ENCODE measurements at places on chromosomes 13 and 19.
A peak's percentile ranks its signal among the peaks of the same experiment; 100 is the strongest.

DNA sequence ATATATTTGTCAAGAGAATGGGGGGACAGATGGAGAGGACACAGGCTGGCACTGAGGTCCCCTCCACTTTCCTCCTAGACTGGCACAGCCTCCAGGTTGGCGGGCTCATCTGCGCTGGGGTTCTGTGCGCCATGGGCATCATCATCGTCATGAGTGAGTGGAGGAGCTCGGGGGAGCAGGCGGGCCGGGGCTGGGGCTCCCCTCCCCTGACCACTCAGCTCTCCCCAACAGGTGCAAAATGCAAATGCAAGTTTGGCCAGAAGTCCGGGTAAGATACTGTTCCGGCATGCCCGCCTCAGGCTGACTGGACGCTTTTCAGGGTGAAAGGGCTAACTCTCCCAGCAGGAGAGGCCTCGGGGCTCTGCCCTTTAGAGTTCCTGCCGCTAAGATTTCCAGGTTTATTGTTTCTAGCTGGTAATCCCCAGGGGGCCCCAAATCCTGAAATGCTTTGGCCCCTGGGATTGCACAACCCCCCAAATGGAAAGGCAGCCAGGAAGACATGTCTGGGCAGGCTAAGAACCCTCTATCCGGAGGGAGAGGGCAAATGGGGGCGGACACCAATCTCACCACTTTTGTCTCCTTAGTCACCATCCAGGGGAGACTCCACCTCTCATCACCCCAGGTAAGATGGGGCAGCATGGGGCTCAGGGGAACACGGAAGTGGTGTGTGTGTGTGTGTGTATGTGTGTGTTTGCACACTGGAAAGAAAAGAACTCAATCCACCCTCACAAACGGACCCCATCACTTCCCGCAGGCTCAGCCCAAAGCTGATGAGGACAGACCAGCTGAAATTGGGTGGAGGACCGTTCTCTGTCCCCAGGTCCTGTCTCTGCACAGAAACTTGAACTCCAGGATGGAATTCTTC, 7.3 kb downstream of the FXYD3 start:
- no peak for DNase-seq

DNA sequence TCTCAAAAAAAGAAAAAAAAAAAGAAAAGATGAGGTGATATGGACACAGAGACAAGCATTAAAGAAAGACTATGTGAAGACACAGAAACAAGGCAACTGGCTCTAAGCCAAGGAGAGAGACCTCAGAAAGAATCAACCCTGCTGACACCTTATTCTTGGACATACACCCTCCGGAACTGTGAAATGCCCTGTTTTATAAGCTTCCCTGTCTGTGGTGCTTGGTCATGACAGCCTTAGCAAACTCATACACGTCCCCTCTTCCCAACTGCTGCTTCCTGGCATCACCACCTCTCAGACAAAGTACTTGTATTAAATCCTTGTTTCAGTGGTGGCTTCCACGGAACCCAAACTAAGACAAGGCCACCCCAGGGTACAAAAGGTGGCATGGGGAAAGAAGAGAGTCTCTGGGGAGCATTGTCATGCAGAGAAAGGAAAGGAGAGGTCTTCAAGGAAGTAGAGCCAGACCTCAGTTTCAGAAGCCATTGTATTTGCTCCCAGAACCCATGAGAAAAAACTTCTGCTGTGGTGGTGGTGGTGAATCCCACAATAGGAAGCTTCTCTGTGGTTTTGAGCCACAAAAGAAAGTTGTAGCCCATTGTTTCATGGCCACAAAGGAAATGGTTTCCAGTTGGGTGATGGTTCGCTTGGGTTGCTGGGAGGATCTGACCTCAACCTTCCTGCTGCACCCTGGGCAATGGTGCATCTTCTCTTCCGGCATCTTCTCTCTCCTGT, 16.3 kb upstream of the TSPAN16 start:
- DNase-seq: no peak

DNA sequence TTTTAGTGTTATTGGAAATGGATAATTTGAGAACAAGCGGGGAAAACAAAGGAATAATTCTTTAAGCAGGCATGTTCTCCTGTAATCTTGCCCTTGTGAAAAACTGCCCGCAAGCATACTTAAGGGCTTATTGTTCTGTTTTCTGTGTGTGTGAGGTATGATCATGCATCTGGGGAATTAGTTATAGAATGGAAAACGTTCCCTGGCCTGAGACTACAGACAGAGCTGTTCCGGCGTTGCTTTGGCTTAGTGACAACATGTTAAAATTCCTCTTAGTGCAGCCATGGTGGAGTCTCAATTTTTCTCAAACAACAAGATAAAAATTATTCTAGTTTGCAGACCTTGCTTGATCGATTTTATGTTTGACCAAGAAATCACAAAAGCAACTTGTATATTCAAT, 560.2 kb upstream of the SPRY2 start:
- no peak for DNase-seq

DNA sequence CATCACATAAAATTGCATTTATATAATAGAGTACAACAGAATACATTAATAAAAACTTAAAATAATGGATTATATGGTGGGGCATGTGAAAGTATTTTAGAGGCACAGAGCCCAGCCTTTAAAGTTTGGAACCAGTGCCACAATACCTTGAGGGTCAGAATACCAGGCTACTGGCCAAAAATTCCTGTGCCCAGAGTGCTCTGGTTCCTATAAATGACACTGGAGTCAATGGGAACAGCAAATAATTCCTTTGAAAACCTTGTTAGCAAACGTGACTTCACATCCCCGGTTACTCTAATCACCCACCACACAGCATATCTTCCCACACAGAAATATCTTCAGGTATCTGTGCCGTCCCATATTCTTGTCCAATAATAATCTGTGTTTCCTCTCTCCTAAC, 1242.6 kb downstream of the DIAPH3 start:
- DNase-seq: no peak

GRCh38 chr19:33960566-33960965, 163.9 kb downstream of the KCTD15 start:
- DNase-seq: no peak

GRCh38 chr13:87207280-87208003, 463.7 kb upstream of the SLITRK5 start:
- no peak for DNase-seq

DNA sequence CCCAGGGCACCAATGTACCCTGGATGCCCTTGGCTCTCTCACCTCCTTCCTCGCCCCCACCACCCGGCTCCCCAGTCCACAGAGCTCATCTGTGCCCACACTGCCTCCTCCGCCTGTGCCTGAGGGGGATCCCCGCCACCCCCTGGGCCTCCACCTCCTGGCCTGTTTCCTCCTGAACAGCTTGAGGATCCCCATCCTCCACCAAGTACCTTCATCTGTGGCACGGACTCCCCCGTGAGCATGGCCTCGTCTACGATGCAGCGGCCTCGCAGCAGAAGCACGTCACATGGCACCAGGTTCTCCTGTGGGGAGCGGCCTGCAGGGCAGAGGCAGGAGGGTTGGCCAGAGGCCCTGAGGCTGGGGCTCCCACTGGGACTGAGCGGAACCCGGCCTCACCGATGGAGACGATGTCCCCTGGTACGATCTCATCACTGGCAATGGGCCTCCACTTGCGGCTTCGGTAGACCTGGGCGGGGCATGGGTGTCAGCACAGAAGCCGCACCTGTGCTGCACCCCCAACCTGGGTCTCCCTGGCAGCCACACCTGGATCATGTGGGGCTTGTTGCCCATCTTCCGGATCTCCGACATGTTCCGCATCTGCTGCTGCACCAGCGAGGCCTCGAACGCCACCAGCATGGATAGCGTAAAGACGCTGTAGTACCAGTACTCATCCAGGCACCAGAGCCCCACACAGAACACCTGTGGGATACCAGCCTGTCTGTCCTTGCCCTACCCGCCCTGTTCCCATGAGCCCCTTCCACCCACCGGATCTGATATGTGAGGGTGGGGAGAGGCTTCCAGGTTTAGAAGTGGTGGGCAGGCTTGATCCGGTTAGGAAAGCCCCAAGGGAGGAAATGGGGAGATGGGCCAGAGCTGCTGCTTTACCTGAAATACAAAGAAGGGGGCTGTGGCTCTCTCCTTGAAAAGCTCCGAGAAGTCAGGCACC, 6.8 kb downstream of the ATP13A1 start:
- no peak for DNase-seq

DNA sequence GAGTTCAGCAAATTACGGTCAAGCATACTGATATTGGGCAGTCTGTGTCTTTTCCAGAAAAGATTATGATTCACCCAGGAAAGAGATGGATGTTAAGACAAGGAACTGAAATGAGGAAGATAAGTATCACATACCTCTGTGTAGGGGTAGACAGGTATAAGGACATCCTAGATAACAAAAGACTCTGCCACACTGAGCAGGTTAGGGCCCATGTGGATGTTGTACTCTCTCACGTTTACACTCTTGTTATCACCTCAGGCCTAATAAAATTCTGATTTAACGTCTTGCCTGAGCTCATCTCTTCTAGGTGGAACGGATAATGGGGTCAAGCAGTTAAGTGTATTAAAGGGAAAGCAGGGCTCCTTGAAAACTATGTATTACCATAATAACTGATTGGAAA, 2480.8 kb downstream of the PCDH9 start:
- no peak for DNase-seq

GRCh38 chr13:98875146-98875729, 102.6 kb downstream of the DOCK9 start:
- no peak for DNase-seq

- no peak for DNase-seq
Measured at GRCh38 chr13:113927661-113928581, 46.0 kb downstream of the C13orf46 start.

- peak; percentile 22 for DNase-seq
Measured at GRCh38 chr13:31742097-31742734, 2.9 kb downstream of the RXFP2 start.

DNA sequence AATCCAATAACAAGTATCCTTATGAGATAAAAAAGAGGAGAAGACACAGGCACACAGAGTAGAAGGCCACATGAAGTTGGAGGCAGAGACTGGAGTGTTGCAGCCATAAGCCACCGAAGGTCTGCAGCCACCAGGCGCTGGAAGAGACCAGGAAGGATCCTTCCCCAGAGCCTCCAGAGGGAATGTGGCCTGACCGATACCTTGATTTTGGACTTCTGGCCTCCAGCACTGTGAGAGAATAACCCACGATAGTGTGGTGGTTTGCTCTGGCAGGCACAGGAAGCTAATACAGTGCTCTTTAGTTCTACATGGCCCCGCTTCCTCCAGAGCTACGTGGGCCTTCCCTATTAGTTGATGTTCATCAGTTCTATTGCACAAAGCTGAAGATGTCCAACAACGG, 15.3 kb upstream of the SULT2A1 start:
- DNase-seq: no peak

- no peak for DNase-seq
Measured at GRCh38 chr19:4260613-4261191, 13.8 kb downstream of the YJU2 start.

DNA sequence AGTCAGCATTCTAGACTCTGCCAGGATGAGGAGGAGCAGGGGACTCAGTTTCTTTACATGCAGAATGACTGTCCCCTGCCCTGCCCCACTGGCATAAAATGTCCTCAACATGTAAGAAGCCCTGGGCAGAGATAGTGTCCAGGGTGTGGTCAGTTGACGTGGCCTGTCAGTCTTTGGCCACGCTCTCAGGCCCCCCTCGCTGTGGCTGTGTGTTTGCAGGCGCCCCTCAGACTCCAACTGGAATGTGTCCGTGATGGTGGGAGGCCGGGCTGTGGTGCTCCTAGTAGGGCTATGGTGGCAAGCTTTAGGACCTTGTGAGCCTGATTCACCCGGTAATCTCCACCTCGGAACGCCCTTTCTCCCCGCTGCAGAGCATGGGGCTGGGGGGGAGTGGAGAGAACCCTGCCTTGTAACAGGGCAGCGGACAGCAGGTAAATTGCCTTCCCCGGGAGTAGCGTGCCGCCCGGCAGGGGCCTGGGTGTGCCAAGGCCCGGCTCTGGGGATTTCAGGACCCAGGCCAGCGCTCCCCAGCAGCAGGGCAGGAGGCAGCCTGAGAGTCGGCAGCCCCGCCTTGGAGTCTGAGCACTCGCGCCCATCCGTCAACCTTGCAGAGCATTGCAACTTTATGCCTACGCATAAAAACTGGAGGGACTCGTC, 62.3 kb downstream of the CHST8 start:
- DNase-seq: no peak

DNA sequence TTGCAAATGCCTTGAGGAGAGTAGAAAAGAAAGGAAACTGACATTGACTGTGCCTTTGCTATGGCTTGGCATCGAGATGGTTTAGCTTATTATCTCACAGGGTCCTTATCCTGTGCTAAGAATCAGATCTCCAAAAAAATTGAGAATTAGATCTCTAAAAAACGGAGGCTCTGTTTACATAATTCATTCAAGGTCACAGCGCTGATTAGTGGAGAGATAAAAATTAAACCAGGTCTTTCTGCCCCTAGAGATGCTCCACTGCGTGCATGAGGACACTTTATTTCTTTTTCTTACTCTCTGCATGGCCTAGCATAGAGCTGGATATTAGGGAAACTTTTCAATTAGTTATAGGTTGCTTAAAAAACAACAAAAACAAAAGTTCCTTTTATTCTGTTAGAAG, 17.3 kb downstream of the LRCH1 start:
- DNase-seq: no peak
